ENCODE measurements at places on chromosomes 2 and 18. TPM values are rescaled to one million over a fixed set of nuclear protein-coding genes. Genes with fewer than 3 reads are reported as not detected.

Gene UGT1A3
- total RNA-seq, result not detected

Gene NT5C1B
- not detected for total RNA-seq

Gene OXER1
- not detected for total RNA-seq

Gene CEP76
- 11.2 TPM for total RNA-seq

Gene C2orf66
- not detected for total RNA-seq

Gene ABCG5
- not detected for total RNA-seq

Gene SLC9A4
- total RNA-seq, result not detected

Gene TSPYL6
- not detected for total RNA-seq

Gene PROC
- 0.14 TPM for total RNA-seq

Gene CMPK2
- total RNA-seq, result 0.22 TPM

Gene UNC80
- not detected for total RNA-seq

Gene FAM98A
- total RNA-seq, result 56.0 TPM

Gene CNRIP1
- total RNA-seq, result 42.2 TPM

Gene CUL3
- total RNA-seq, result 58.3 TPM

Gene GREB1
- 0.29 TPM for total RNA-seq

Gene MAP3K19
- total RNA-seq, result not detected

Gene NAB1
- total RNA-seq, result 54.9 TPM

Gene TTL
- total RNA-seq, result 103 TPM

Gene FEV
- total RNA-seq, result not detected

Gene ACTG2
- 61.7 TPM for total RNA-seq

Gene MERTK
- total RNA-seq, result 0.44 TPM

Gene PLB1
- total RNA-seq, result 2.4 TPM

Gene SCYGR4
- total RNA-seq, result not detected

Gene SLC16A14
- total RNA-seq, result 0.29 TPM

Gene AQP12A
- total RNA-seq, result not detected

Gene EFHD1
- total RNA-seq, result 0.14 TPM

Gene ELOA2
- total RNA-seq, result not detected

Gene IL18R1
- 0.43 TPM for total RNA-seq

Gene TFCP2L1
- total RNA-seq, result under 0.01 TPM

Gene PARD3B
- 26.0 TPM for total RNA-seq

Gene OBSL1
- total RNA-seq, result 45.7 TPM

Gene SPTBN1
- total RNA-seq, result 407 TPM

Gene TEX44
- not detected for total RNA-seq

Gene HOXD9
- total RNA-seq, result 1.7 TPM

Gene RNF149
- 57.8 TPM for total RNA-seq

Gene TRIB2
- total RNA-seq, result 32.6 TPM

Gene SKA1
- total RNA-seq, result 2.0 TPM

Gene RAB6C
- total RNA-seq, result not detected

Gene OR6B2
- total RNA-seq, result not detected

Gene SS18
- 179 TPM for total RNA-seq

Gene M1AP
- total RNA-seq, result not detected

Gene PLCL1
- under 0.01 TPM for total RNA-seq

Gene IL1A
- 48.6 TPM for total RNA-seq

Gene HOXD13
- not detected for total RNA-seq

Gene MGAT5
- total RNA-seq, result 153 TPM

Gene SEMA4F
- 5.3 TPM for total RNA-seq

Gene SAG
- not detected for total RNA-seq

Gene ABCG8
- not detected for total RNA-seq

Gene INO80B
- total RNA-seq, result 19.3 TPM

Gene RAB17
- 0.22 TPM for total RNA-seq

Gene OSR1
- total RNA-seq, result 6.6 TPM

Gene CROCC2
- not detected for total RNA-seq

Gene SERPINB4
- 0.14 TPM for total RNA-seq

Gene SLC5A7
- total RNA-seq, result not detected

Gene VWA3B
- not detected for total RNA-seq

Gene NPPC
- not detected for total RNA-seq

Gene SERPINB13
- not detected for total RNA-seq

Gene NMS
- not detected for total RNA-seq

Measured in placental pericyte (primary cell).